Osteocyte (in vitro differentiated cells): ENCODE measurements at places on chromosomes 2 and 18. TPM values are rescaled to one million over a fixed set of nuclear protein-coding genes. Genes with fewer than 3 reads are reported as not detected.

HOXD3 gene
- not detected in 2 replicates for total RNA-seq

RESP18 gene
- total RNA-seq = not detected in 2 replicates

- no peak overlapping the region for H3K4me3 ChIP-seq
- no peak overlapping the region for H3K27ac ChIP-seq
- peaks cover 6% of the 10 kb centered on the region for H3K4me1 ChIP-seq
- DNase-seq = no peak
- no peaks in the 10 kb centered on the region for H3K36me3 ChIP-seq
These were observed 15.9 kb upstream of the NMUR1 start for GRCh38 chr2:231546014-231546715.

DNA sequence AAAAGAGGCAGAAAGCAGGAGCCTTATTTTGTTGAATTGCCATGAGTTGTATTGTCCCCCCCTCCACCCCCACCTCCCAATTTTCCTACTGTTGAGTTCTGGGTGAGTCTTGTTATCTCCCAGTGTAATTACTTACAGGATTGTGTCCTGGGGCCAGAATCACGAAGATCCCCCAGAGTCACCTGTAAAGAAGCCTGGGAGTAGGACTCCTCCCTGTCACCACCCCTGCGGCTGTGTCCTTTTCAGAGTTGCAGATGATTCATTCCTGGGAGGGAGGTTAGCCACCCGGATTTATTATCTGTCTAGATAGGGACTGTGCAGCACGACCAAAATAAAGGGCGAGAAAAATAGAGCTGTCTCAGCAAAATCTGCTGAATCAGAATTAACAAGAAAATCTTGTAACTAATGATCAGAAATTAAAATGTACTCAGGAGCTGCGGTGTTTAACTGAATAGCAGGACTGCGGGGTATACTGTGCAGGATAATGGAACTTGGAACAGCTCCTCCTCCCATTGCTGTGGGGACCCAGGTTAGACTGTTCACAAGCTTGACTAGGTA is 81.7 kb upstream of the CAPN13 start:
- peaks cover 6% of the 10 kb centered on the region for H3K27me3 ChIP-seq
- no peak for DNase-seq
- no peaks in the 10 kb centered on the region for H3K4me1 ChIP-seq
